Progenitor cell of endocrine pancreas (in vitro differentiated cells): ENCODE measurements at places on chromosomes 1 and 21. TPM values are rescaled to one million over a fixed set of nuclear protein-coding genes. Genes with fewer than 3 reads are reported as not detected.

DNALI1 gene
- 72.1 and 75.4 TPM in 2 replicates for total RNA-seq

OR2L13 gene
- not detected in 2 replicates for total RNA-seq

PGBD5 gene
- 12.6 and 16.2 TPM in 2 replicates for total RNA-seq

SLC6A17 gene
- 0.11 TPM in 1 of 2 replicates, not detected in the other for total RNA-seq

PLA2G2D gene
- total RNA-seq = not detected in 2 replicates

MIXL1 gene
- 1.5 and 1.7 TPM in 2 replicates for total RNA-seq
